ENCODE measurements at places on chromosomes 11 and 22.

DNA sequence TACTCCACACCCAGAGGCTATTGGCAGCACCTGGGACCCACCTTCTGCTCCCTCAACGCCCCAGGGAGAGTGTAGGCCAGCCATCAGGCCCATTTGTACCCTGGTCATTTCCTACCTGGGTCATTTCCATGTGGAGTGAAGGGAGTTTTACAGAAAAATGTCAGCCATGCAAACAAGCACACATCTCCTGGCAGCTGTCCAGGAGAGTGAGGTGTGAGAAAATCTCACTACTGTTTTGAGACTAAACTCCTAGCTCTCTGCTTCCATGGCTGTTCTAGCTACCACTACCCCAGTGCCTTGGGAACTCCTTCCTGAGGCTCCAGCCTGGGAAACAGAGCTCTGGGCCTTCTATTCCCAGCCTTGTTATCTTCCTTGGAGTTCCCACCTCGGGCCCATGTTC, 2.8 kb upstream of the TMPRSS13 start:
- DNase-seq: no peak

DNA sequence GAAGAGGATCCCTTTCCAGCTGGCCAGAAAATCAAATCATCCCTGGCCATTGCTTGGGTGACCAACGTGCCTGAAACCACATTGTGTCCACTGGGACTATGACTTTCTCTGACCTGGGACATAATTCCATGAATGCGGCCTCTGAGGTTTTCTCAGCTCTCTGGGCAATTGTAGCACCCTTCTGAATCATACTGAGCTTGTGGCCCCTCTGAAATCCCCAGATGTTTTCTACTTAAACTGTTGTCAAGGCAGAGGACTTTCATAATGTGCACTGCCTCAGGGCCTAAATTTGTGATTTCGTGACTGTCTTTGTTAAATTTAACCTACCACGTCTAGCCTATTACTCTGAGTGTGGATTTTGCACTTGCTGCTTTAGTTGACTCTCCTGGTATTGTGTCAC, 321.1 kb upstream of the PLET1 start:
- no peak for DNase-seq

GRCh38 chr11:95923439-95923727, 524 bp downstream of the MTMR2 start:
- DNase-seq: no peak

- DNase-seq: no peak
Measured at GRCh38 chr11:110071197-110071596, 22.0 kb upstream of the ZC3H12C start.

- no peak for DNase-seq
Measured at GRCh38 chr11:3108183-3108721, 51.0 kb upstream of the CARS1 start.

DNA sequence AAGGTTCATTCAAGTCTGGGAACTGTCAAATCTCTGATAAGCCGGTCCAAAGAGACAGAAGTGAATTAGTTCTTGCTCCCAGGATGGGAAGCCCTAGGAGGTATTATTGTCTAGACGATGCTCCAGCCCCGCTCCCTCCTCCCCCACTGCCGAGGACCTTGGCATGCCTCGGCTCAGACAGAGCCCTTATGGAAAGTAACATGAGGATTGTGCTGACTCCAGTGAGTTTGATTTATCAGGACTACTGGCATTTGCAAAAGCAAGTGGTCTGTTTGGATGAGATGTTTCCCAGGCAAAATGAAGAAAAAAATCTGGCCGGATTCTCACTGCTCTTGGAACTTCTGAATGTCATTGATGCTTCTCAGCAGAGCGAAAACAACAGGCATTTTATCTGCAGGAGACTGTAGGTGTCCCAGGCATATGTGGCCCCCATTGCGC, 341.0 kb downstream of the ETS1 start:
- no peak for DNase-seq

DNA sequence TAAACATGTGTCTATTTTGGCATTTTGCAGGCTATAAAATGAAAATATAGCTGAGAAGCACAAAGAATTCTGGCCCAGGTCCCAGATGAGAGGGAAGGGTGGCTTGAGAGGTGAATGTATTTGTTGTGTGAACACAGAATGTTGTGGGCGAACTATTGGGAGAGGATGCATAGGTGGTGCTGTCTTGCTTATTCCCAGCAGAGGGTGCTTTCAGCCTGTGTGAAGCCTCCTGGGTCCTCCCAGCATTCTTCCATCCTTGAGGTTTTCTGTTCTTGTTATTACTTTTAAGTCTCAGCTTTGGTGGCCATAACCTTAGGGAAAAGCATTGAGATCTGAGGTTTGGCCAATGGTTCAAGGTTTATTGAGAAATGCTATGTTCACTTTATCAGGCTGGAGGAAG, 108.7 kb upstream of the SNX19 start:
- no peak for DNase-seq

GRCh38 chr11:106327134-106327533, 249.7 kb downstream of the AASDHPPT start:
- no peak for DNase-seq

DNA sequence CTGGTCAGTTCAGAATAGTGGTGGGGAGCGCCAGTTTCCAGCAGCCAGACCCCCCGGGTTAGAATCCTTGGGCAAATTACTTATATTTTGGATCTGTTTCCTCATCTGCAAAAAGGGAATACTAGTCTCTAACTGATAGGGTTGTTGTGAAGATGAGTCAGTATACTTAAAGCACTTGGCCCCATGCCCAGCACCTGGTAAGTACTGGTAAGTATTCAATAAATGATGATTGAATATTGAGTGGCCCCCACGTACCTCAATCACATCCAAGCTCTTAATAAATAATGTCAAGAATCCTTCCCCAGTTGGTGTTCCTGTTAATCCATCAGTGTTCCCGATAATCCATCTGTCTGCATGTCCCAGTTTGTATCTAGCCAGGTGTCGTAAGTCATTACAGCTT, 12.1 kb downstream of the ACP2 start:
- DNase-seq: no peak

DNA sequence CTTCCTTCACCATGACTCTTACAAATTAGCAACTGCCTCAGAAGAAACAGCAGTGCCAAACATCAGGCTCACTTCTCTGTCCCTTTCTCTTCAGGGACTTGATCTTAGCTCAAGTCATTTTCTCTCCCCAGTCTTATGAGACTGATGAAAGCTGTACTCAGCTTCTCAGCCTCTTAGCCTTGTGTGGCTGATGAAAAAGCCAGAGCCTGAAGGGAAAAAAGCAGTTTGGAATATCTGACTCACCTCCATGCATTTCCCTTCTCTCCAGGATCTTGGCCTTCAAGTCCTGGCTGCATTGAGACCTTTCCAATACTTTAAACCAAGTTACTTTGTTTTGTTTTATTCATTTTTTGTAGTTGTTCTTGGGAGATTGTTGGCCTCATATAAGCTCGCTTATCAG, 195.9 kb downstream of the SPON1 start:
- no peak for DNase-seq

GRCh38 chr11:75813124-75813523, 1.9 kb upstream of the UVRAG start:
- DNase-seq: no peak

GRCh38 chr11:88327462-88328143, 9.9 kb downstream of the CTSC start:
- no peak for DNase-seq

DNA sequence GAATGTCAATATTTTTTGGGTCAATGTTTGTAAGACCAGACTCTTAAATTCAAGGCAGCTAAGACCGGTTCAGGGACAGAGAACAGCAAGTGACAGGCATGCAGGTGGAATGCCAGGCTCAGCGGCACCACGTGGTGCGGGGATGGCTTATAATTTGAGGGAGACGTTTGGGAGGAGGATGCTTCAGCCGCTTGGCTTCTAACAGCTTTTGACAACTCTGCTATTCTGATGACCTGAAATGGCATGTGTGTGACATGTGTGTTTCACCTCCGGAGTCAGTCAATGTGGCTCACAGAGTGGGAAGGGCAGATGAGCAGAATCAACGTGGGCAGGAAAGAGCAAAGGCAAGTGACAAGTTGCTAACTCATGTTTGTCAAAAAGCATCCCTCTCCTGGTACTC, 228.3 kb downstream of the KIRREL3 start:
- DNase-seq: no peak

DNA sequence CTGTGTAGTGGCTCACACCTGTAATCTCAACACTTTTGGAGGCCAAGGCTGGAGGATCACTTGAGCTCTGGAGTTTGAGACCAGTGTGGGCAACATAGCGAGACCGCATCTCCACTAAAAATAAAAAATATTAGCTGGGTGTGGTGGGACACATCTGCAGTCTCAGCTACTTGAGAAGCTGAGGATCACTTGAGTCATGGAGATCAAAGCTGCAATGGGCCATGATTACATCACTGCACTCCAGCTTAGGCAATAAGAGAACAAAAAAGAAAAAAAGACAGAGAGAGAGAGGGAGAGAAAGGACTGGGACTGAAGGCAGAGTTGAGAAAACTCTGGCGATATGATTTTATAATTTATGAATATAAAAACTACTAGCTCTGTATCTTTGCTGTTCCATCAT, 473.1 kb downstream of the LRRC4C start:
- no peak for DNase-seq

DNA sequence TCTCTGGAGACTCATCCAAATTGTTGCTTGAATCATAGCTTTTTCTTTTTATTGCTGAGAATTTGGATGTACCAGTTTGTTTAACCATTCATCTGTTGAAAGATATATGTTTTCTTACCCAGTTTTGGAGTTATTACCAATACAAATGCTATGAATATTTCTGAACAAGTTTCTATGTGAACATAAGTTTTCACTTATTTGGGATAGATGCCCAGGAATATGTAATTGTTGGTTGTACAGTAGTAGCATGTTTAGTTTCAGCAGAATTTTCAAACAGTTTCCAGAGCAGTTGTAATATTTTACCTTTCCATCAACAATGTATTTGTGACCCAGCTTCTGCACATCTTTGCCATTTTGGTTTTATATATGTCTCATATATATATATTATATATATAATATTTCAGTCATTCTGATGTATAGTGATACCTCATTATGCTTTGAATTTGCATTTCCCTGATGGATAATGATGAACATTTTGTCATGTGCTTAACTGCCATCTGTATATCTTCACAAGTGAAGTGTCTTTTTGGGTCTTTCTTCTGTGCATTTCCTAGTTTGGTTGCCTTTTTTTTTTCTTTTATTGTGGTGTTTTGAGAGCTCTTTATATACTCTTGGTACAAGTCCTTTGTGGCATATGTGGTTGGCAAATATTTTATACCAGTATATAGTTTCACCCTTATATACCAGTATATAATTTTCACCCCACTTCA, 118.8 kb downstream of the LUZP2 start:
- DNase-seq: no peak

Data from D721Med (cell line).